ENCODE measurements at places on chromosomes 1 and 21.

- no peaks in the 10 kb centered on the region for H3K4me1 ChIP-seq
- no peak overlapping the region for H3K4me3 ChIP-seq
- H3K27ac ChIP-seq, result no peak overlapping the region
- H3K36me3 ChIP-seq, result no peaks in the 10 kb centered on the region
Measured at GRCh38 chr1:18283601-18284385, 176.2 kb downstream of the IGSF21 start.

DNA sequence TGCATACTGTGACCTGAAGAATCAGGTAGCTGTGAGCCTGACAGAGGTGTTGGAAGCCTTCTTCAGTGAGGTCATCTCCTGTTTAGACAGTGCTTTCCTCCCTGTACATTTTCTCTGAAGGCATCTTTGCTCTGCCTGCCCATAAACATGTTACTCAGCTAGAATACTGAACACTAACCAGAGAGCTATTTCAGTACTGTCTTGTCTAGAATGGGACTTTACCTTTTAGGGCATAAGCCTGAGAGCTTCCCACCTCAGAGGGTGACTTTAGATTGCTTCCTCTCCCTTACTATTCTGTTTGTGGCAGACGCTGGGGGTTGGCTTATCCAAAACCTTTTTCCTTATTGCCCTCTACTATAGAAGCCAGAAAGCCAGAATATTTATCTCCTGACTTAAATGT lies 23.3 kb upstream of the ZNF326 start:
- no peaks in the 10 kb centered on the region for H3K27me3 ChIP-seq
- peaks cover 19% of the 10 kb centered on the region for H3K4me1 ChIP-seq
- H3K27ac ChIP-seq, result no peak overlapping the region
- no peak for DNase-seq

DNA sequence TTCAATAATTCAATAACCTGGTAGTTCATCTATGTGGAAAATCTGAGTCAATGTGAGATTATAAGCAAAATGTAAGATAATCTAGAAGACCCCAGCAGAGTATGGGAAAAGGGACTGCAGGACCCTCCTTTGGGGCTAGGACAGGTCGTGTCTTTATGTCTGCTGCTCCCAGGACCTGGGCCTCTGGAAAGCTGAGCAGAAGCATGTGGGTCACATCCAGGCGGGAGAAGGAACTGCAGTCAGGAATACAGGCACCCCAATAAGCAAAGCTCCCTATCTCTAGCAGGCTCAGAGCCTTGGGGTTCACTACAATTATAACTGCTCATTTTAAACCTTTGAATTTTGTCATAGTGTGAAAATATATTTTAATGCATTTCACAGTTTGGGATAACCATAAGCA lies 73.9 kb upstream of the MCOLN3 start:
- H3K4me1 ChIP-seq, result no peaks in the 10 kb centered on the region
- no peaks in the 10 kb centered on the region for H3K36me3 ChIP-seq
- no peak overlapping the region for H3K27ac ChIP-seq
- peaks cover 9% of the 10 kb centered on the region for H3K27me3 ChIP-seq
- no peak overlapping the region for H3K4me3 ChIP-seq
- no peak for DNase-seq

DNA sequence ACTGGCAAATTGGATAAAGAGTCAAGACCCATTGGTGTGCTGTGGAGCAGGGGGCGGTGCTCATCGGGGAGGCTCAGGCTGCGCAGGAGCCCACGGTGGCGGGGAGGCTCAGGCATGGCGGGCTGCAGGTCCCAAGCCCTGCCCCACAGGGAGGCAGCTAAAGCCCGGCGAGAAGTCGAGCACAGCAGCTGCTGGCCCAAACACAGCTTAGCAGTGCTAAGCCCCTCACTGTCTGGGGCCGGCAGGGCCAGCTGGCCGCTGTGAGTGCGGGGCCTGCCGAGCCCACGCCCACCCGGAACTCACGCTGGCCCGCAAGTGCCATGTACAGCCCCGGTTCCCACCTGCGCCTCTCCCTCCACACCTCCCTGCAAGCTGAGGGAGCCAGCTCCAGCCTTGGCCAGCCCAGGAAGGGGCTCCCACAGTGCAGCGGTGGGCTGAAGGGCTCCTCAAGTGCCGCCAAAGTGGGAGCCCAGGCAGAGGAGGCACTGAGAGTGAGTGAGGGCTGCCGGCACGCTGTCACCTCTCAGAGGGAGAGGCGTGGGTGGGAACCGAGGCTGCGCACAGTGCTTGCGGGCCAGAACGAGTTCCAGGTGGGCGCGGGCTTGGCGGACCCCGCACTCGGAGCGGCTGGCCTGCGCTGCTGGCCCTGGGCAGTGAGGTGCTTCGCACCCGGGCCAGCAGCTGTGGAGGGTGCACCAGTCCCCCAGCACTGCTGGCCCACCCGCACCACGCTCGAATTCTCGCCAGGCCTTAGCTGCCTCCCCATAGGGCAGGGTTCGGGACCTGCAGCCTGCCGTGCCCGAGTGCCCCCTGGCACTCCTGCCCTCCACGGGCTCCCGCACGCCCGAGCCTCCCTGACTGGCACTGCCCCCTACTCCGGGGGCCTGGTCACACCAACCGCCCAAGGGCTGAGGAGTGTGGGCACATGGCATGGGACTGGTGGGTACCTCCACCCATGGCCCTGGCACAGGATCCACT lies 263.4 kb downstream of the GPR52 start:
- H3K36me3 ChIP-seq, result no peaks in the 10 kb centered on the region
- H3K27me3 ChIP-seq, result no peaks in the 10 kb centered on the region
- no peak overlapping the region for H3K4me3 ChIP-seq
- DNase-seq, result no peak
- no peaks in the 10 kb centered on the region for H3K4me1 ChIP-seq

- peaks cover 27% of the 10 kb centered on the region for H3K27me3 ChIP-seq
- no peaks in the 10 kb centered on the region for H3K36me3 ChIP-seq
- peak; percentile 15 for DNase-seq
- no peak overlapping the region for H3K27ac ChIP-seq
Measured at GRCh38 chr1:226763905-226764264, 24.8 kb upstream of the ITPKB start.

DNA sequence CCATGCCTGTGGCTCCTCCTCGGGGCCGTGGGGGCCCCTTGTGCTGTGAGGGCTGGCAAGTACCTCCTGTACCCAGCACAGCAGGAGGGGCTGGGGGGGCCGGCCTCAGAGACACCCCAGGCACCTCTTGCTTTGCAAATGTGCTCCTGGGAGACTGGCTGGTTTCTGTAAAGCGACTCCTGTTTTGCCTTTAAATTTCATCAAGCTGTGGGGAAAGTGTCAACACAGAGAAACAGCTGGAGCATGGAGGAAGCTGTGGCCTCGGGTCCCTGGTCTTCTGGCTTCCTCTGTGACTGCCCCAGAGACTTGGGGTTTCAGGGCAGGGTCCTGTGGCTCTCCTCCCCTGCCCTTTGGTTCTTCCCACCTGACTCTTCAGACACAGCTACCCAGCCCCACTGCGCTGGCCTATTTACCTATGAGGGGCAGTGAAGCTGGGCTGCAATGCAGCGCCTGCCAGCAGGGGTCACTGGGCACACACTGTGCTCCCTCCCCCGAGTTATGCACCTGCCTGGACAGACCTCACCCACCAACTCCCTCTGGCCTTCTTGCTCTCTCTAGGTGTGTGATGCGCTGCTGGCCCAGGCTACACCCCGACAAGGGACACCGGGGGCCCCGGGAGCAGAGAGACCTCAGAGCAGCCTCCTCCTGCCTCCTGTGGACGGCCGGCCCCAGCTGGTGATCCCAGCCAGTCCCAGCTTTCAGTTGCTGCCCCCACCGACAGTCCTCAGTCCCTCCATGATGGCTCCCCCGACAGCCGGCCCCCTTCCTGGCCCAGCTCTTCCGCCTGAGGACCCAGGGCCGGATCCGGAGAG lies 17.6 kb upstream of the PEX10 start:
- H3K27me3 ChIP-seq, result no peaks in the 10 kb centered on the region
- no peak overlapping the region for H3K27ac ChIP-seq
- no peak overlapping the region for H3K4me3 ChIP-seq
- no peaks in the 10 kb centered on the region for H3K4me1 ChIP-seq
- DNase-seq, result no peak
- H3K36me3 ChIP-seq, result no peaks in the 10 kb centered on the region

GRCh38 chr1:30376054-30376697 lies 347.2 kb downstream of the MATN1 start:
- no peak for DNase-seq
- H3K27ac ChIP-seq, result no peak overlapping the region
- H3K36me3 ChIP-seq, result no peaks in the 10 kb centered on the region
- no peaks in the 10 kb centered on the region for H3K27me3 ChIP-seq
- no peak overlapping the region for H3K4me3 ChIP-seq

DNA sequence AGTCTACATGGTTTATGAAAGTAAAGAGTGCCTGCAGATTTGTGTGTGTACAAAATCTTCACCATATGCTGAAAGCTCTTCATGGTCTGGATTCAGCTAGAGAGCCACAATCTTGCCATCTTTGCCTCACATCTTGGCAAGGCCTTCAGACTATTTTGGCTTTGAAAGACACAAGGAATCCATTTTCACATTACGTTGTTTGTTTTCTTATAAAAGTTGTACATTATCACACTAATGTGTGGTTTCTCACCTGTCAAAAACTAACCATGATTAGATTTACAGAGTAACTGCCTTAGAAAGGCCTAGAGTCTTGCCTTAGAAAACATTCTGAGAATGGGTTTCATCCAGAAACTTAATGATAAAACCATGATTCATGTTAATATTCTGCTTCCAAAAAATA lies 494.6 kb downstream of the NEGR1 start:
- H3K27ac ChIP-seq, result no peak overlapping the region
- DNase-seq, result no peak
- no peak overlapping the region for H3K4me3 ChIP-seq
- no peaks in the 10 kb centered on the region for H3K27me3 ChIP-seq
- H3K36me3 ChIP-seq, result no peaks in the 10 kb centered on the region
- H3K4me1 ChIP-seq, result no peaks in the 10 kb centered on the region

DNA sequence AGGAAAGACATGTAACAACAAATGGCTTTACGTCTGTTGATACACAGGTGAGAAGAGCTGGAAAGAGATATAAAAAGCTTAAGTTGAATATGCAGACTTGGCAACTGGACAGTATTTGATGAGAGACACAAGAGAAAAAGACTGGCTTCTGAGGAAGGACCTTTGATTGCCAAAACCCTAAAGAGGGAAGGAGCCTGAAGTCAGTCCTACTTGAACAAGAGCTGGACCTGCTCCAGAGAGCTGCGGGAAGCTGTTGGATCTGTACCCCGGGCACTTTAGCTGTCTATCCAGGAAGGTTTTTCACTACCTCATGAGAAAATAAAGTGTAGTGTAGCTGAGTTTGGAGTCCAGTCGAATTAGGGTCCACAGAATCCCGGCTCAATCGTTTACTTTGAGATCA lies 25.3 kb upstream of the LRRC8B start:
- H3K4me1 ChIP-seq, result no peaks in the 10 kb centered on the region
- DNase-seq, result no peak
- no peak overlapping the region for H3K27ac ChIP-seq
- H3K27me3 ChIP-seq, result peaks cover 31% of the 10 kb centered on the region
- H3K4me3 ChIP-seq, result no peak overlapping the region

DNA sequence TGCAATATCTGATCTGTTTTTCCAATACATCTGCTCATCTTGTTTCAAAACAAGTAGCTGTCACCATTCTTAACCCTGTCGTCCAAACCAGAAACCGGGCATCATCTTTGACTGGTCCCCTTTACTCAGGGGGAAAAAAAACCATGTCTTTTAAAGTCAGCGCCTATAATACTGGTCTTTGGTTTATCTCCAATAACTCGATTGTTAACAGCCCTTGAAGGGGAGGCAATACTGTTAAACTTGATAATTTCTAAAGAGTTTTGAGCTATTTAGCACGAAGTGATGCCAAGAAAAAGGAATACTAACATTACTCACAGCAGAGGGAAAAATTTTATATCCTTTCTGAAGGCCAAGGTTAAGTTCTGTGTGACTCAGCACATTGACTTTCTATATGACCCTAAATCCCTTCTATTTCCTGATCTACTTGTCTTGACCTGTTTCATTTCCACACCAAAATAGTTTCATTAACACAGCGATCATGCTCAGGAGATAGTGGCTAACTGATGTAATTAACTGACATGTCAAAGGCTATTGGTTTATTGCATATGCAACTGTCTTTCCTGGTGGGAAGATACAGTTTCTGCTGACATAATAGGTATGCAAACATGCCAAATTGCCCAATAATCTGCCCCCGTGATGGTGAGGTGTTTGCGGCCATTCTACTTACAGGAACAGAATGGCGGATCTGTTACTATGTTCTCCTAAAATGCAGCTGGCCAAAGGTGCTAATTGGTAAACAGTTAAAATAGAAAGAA lies 59.1 kb downstream of the NFIA start:
- H3K4me3 ChIP-seq, result no peak overlapping the region
- H3K27me3 ChIP-seq, result no peaks in the 10 kb centered on the region
- H3K36me3 ChIP-seq, result no peaks in the 10 kb centered on the region
- peaks cover 34% of the 10 kb centered on the region for H3K4me1 ChIP-seq

DNA sequence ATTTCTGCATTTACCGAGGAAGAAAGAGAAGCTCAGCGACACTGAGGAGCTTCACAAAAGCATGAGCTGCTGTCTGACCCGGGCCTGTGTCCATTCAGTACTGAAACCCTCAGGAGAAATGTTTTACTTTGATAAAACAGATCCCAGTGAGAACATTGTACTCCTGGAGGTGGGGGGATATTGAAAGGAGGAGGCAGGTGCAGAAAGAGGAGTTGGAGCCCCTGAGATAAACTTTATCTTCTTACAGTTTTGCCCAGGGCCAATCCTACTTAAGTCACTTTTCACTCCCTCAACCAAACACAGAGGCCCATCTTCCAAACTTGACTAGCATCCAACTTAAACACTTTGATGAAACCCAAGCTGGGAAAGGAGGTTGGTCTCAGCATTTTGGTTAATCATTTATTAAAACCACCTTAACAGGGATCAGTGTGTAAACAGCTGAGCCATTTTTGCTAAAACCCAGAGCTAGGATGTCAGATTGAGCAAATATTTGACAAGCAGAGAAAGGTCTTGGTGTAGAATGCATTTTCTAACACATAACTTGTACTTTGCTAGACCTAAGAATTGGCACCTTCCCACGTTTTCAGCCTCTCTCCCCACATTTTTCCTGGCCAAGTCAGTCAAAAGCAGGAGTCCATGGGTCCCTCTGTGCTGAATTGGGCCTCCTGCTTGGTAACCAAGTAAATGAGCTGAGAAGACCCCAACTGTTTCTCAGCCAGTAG lies 32.5 kb upstream of the SARS1 start:
- no peak overlapping the region for H3K27ac ChIP-seq
- H3K4me1 ChIP-seq, result no peaks in the 10 kb centered on the region
- H3K36me3 ChIP-seq, result no peaks in the 10 kb centered on the region
- H3K4me3 ChIP-seq, result no peak overlapping the region
- H3K27me3 ChIP-seq, result no peaks in the 10 kb centered on the region

DNA sequence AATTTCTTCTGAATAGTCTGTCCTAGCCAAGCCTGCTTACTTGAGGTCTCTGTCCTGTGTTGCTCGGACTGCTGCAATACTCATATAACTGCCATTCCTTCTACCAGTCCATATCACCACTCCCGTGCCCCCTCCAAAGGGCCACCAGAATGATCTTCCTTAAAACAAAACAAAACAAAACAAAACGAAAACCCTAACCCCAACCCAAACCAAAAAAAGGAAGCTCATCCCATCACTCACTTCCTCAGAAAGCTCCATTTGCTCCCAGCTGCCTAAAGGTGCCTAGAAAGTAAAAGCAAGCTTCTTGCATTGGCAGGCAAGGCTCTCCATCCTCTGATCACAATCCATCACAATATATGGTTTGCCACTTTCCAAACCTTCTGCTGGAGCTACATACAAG lies 20.3 kb downstream of the USP24 start:
- H3K36me3 ChIP-seq, result no peaks in the 10 kb centered on the region
- no peaks in the 10 kb centered on the region for H3K27me3 ChIP-seq
- DNase-seq, result no peak

GRCh38 chr1:10651793-10652192 lies 144.7 kb downstream of the CASZ1 start:
- no peaks in the 10 kb centered on the region for H3K27me3 ChIP-seq
- no peaks in the 10 kb centered on the region for H3K36me3 ChIP-seq
- DNase-seq, result no peak
- no peak overlapping the region for H3K4me3 ChIP-seq
- H3K4me1 ChIP-seq, result peaks cover 2% of the 10 kb centered on the region
- no peak overlapping the region for H3K27ac ChIP-seq
